ENCODE measurements at places on chromosomes 6 and 20.

- DNase-seq, result no peak
Observed at GRCh38 chr20:15823718-15824117, 749.5 kb downstream of the KIF16B start.

- no peak for DNase-seq
Observed at GRCh38 chr20:8172191-8172590, 40.1 kb downstream of the PLCB1 start.

DNA sequence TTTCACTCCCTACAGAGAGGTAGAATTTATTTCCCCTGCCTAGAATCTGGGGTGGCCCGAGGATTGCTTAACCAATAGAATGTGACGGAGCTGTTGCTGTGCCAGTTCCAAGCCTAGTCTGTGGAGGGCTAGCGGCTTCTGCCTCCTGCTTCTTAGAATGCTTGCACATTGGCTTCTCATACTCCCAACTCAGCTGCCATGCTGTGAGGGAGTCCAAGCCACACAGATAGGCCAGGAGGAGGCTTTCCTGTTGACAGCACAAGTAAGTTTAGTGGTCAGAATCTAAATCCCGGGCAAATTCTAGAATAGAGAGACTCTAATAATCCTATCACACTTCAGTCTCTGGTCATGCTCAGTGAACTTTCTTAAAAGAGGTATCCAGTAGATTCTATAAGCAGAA is 57.5 kb upstream of the SNRPB2 start:
- DNase-seq, result no peak

- DNase-seq, result no peak
Observed at GRCh38 chr6:71289802-71290175, 1.2 kb downstream of the OGFRL1 start.
